ENCODE measurements at places on chromosomes 7 and 10.

DNA sequence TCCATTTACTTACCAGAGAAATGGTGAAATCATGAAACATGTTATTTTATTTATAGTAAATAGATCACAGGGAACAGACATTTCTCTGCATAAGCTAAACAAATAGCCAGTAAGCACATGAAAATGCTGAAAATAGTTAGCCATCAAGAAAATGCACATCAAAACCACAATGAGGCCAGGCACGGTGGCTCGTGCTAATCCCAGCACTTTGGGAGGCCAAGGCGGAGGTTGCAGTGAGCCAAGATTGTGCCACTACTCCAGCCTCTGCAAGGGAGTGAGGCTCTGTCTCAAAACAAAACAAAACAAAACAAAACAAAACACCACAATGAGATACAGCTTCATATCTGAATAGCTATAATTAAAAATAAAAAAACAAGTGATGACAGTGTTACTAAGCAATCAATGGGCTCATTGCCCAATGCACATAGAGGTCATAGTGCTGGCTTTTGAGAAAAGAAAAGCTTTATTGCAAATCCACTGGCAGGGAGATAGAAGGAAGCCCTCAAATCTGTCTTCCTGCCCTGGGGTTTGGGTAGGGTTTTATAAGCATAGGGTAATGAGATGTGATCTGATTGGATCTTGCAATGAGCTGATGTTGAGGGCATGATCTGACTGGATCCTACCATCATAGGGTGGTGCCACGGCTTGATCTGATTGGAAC, 16.2 kb downstream of the CSTF2T start:
- peak; percentile 70 for DNase-seq

DNA sequence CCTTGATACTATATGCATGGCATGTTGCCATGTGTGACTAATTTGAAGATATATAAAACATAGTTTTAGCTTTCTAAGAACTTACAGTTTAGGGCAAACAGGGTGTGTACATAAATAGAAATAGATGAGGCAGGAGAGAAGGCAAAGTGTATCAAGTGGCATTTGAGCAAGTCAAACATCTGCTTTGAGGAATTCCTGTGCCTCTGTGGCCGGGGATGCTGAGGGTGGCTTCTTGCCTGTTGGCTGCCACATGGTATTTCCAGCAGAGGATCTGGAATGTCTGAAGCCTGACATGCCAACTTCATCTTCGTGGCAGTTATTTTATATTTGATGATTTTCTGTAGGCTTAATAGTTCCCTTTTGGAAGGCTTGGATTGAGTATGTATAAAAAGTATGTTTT, 6.0 kb downstream of the SSBP1 start:
- DNase-seq: no peak

- peak; percentile 38 for DNase-seq
Measured at GRCh38 chr10:73937333-73938043, 26.6 kb downstream of the PLAU start.

- DNase-seq: no peak
Measured at GRCh38 chr7:3197567-3198213, 103.4 kb upstream of the SDK1 start.

- no peak for DNase-seq
Measured at GRCh38 chr10:15420858-15421257, 49.8 kb upstream of the FAM171A1 start.

- DNase-seq: no peak
Measured at GRCh38 chr10:91800756-91801155, 2.5 kb downstream of the TNKS2 start.

- DNase-seq: no peak
Measured at GRCh38 chr7:12570168-12570533, 369 bp upstream of the SCIN start.

GRCh38 chr7:83524277-83525075, 124.5 kb downstream of the SEMA3E start:
- DNase-seq: no peak

DNA sequence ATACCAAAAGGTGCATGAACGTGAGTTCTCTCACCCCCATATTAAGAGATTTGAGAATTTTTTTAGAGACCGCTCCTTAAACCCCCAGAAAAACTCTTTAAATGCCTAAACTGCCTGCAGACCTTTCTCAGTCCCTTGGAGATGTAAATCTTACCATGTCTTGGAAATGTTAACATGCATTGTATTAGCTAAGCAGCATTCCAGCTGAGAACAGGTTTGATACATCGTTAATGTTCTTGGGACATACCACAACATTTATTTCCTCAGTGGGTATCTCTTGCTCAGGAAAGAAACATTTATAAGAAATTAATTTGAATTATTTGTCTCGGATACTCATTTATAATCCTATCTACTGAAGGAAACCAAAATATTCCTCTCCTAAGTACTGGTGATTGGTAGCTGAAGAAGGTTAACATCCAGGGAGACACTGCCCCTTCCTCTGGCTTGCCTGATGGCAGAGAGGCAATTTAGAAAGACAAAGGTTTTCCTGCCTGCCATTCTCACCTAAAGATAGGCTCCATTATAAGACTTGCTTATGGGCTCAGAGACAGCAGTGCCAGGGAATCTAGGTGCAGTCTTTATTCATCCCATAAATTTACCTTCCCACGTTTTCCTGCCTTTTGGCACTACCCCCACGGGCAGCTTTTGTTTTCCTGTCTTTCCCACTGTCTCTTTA, 141.2 kb downstream of the COBL start:
- no peak for DNase-seq

DNA sequence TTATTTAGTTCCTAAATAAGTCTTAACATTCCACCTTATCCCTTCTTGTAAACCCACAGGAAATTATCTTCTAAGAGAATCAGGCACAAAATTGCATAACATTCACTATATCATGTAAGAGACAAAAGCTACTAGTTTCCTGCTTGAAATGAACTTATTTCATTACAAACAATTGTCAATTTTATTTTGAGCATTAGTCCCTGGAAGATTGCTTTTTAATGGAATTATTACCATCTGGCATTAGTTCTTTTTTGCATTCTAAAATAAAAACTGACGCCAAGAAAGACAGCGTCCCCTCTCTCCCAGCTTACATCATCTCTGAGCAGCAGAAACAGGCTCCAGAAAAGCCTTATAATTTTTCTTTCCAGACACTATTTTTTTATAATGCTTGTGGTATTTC, 121.8 kb downstream of the NOC3L start:
- no peak for DNase-seq

- peak; percentile 26 for DNase-seq
Measured at GRCh38 chr7:29319719-29320521, 125.3 kb downstream of the CHN2 start.

- no peak for DNase-seq
Measured at GRCh38 chr7:104548861-104549260, 220.5 kb downstream of the LHFPL3 start.

DNA sequence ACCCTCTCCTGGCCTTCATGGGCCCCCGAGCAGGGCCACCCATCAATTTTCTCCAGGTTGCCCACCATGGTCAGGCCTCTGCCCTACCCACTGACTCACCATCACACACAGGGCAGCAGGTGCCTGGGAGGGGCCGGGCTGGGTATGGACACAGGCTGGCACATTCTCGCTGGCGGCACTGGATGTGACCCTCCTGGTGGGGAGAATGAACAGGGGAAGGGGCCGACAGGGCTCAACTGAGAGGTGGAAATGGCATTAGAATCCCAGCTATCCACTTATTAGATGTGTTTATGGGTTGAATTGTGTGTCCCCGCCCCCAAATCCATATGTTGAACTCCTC, 16.4 kb downstream of the KCP start:
- no peak for DNase-seq

GRCh38 chr10:96287392-96288105, 16.2 kb upstream of the BLNK start:
- DNase-seq: no peak

DNA sequence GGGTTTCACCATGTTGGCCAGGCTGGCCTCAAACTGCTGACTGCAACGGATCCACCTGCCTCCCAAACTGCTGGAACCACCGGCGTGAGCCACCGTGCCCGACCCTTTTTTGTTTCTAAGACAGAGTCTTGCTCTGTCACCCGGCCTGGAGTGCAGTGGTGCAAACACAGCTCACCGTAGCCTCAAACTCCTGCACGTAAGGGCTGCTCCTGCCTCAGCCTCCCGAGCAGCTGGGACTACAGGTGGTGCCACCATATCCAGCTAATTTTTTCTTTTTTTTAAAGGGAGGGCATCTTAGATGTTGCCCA, 36.4 kb downstream of the ADAP1 start:
- no peak for DNase-seq

- DNase-seq: no peak
Measured at GRCh38 chr7:29363636-29364425, 169.3 kb downstream of the CHN2 start.

DNA sequence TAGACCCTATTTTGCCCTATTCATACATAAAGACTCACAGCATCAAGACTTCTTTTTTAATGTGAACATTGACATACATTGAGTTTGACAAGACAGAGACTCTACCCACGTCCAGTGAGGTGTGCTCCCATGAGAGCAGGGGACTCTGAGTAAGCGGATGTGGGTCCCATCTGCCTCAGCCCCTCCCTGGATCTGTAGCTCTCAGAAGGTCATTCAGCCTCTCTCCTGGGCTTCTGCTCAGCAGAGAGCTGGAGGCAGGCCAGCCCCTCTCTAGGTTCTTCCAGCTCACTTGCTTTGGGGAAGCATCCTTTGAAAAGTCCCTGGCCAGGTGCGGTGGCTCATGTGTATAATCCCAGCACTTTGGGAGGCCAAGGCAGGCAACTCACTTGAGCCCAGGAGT, 146.9 kb upstream of the ZMIZ1 start:
- DNase-seq: no peak

DNA sequence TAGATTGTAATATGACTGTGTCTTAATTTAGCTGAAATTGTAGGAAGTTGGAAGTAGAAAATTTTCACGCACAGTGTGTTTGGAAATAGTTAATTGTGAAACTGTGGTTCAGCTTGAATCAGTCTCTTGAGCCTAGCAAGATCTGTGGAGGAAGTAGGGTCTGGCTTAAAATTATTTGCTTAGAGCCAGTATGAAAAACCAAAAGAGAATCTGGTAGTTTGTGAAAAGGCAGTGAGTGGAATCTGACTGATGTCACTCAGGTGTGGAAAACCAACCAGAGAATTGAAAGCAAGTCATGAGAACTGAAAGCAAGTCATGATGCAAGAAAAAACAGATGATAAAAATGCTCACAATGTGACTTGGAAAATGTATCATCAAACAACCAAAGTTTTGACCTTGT, 11.5 kb downstream of the LIPJ start:
- no peak for DNase-seq

DNA sequence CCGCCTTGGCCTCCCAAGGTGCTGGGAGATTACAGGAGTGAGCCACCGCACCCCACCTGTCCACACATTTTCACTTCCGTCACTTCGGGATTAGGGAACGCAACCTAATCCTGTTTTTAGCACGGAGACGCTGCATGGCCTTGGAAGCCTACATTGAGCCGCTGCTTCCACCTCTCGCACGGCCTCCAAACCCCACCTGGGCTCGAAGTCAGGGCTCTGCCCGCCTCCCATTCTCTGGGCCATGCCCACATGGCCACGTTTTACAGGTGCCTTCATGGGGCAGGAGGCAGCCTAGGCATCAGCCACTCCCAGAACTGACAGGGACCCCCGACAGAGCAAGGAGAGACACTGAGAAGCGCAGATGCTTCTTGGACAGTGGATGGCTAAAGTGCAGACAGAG, 100.6 kb downstream of the OAT start:
- DNase-seq: no peak
